ENCODE measurements at places on chromosomes 11 and 22. TPM values are rescaled to one million over a fixed set of nuclear protein-coding genes. Genes with fewer than 3 reads are reported as not detected.
A peak's percentile ranks its signal among the peaks of the same experiment; 100 is the strongest.

LINC01488 gene
- total RNA-seq, result not detected

ALDH3B1 gene
- total RNA-seq, result 8.2 TPM

DNA sequence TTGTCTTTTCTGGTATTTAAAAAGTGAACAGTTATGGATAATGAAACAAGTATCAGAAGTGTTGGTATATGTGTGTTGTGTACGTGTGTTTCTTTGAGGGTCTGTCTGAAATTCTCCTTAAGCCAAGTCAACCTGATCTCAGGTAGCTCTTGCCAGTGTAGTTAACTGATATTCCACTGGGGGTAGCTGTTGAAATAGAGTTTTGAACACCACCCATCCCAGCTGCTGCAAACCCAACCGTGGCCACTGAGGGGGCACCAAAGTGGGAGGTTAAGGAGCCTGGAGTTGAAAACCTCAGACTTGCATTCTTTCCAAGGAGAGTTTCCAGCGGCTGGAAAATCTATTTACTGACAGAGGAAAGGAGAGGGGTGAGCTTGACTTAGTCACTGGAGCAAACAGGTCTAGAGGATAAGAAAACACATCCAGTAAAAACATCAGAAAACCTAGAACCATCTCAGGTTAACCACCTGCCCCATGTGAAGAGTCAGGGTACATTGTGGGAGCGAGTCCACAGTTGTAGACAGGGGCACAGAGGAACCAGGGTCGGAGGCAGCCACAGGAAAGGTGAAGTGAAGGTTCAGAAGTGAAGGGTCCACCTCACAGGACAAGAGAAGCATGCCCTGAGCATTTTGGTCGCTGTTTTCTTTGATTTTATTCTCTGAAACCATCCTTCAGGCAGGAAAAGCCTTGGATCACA is 8.8 kb upstream of the CUL5 start:
- H3K27me3 ChIP-seq, result peaks cover 1% of the 10 kb centered on the region
- H3K4me1 ChIP-seq, result 0 out of 2 replicates have a peak, but pooled peaks cover 3% of the 10 kb centered on the region
- no peak overlapping the region for H3K4me3 ChIP-seq
- no peak overlapping the region for H3K27ac ChIP-seq
- DNase-seq, result peak; percentile 85
- H3K36me3 ChIP-seq, result no peaks in the 10 kb centered on the region

DNA sequence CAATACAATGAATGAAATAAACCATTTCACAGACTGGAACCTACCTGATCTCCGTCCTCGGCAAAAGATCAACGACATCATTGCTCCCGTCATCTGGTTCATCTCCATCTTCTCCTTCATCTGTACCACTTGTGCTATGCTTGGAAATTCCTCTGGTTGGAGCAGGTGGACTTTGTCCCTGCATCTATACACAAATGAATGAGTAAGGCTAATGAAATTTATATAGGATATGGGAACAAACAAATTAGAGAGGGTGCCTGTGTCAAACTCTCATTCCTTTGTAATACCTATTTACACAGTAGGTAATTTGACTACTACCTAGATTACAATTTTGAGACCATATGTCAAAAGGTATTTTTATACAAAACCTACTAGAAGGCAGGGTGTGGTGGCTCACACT is 59.4 kb downstream of the F2 start:
- DNase-seq, result peak; percentile 60
- H3K4me3 ChIP-seq, result no peak overlapping the region
- peaks cover 12% of the 10 kb centered on the region for H3K36me3 ChIP-seq
- H3K27ac ChIP-seq, result peak overlapping the region; percentile 72
- H3K4me1 ChIP-seq, result peaks cover 22% of the 10 kb centered on the region

- H3K4me1 ChIP-seq, result peaks cover 8% of the 10 kb centered on the region
- no peaks in the 10 kb centered on the region for H3K36me3 ChIP-seq
- no peaks in the 10 kb centered on the region for H3K27me3 ChIP-seq
Measured at GRCh38 chr22:46006379-46007002, 29.5 kb upstream of the WNT7B start.

DNA sequence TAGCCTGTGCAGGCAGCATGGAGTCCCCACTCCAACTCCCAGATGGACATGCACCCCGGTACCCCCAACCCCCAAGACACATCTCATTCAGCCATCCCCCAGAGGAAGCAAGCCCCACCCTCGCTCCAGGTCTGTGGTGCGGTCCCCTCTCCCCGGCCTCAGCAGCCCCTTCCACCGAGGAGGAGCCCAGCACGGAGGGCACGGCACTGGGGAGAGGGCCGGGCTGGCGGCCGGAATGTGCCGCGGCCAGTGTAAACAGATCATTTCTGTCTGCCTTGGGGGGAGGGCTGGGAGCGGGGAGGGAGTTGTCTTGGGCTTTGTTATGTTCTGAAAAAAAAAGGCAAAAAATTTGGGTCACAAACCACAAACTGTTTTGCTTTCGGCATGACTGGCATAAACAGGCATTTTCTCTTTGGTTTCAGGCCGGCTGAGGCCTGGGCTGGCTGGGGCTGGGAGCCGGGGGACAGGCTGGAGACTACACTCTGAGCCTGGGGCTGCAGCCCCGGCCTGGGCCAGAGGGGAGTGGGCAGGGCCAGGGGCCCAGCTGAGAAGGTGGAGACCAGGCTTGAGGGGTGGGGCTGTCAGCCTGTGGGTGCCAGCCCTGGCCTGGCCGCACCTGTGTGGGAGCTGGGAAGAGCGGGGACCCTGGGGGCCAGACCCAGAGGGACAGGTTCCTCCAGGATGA is 16.8 kb downstream of the IGF2 start:
- DNase-seq, result no peak
- no peaks in the 10 kb centered on the region for H3K27me3 ChIP-seq
- H3K4me1 ChIP-seq, result peaks cover 29% of the 10 kb centered on the region
- no peaks in the 10 kb centered on the region for H3K36me3 ChIP-seq
